ENCODE measurements at places on chromosomes 2 and 18.

DNA sequence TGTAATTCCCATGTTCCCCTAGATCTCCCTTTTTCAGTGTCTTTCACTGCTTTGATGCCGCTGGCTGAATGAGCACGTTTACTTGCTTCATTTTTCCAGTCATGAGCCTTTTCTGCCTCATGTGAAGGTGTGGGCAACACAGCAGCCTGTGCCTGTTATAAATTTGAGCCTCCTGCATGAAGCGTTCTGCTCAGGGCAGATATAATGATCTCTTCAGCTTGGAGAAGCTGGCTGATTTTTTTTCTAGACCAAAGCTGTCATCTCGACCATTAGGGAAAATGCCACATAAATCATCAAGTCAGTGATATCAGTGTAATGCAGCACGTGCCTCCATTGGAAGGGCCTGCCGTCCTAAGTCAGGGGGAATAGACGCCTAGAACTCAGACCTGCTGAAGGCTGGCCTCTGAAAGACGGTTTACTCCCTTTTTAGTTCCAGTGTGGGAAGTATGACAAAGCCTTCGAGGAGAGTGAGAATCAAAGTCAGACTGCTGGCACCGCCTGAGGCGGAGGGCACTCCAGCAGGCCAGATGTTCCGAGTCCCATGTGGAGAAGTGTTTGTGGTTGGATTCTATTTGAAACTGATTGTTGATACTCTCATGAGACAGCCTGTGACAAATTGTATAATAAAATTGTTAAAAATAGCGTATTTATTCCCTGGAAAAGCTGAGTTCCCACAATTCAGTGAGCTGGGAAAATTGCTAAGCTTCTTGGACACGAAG is 196.5 kb downstream of the MYO1B start:
- no peak for DNase-seq

- no peak for DNase-seq
These were observed 160.4 kb upstream of the CCDC195 start for GRCh38 chr2:224876522-224876921.

DNA sequence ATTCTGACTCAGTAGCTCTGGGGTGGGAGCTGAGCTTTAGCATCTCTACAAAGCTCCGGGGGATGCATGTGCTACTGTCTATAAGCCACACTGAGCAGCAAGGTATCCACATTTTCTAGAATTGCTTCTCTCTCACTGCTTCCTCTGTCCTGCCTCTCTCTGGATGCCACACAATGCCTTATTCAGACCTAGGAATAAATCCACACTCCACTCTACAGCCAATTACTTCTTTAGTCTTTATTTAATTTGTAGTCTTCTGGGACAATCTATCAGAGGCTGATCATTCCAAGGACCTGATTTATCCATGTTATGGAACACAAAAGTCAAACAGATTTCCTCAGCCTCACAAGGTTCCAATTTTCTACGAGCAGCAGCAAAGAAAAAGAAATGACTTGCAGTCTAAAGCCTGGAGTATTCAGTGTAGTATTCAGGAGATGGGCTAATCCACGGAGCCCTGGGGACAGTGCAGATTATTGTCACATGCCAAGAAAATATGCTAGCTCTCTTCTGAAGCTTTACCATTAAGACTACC is 4.4 kb downstream of the BCL2 start:
- DNase-seq: no peak

DNA sequence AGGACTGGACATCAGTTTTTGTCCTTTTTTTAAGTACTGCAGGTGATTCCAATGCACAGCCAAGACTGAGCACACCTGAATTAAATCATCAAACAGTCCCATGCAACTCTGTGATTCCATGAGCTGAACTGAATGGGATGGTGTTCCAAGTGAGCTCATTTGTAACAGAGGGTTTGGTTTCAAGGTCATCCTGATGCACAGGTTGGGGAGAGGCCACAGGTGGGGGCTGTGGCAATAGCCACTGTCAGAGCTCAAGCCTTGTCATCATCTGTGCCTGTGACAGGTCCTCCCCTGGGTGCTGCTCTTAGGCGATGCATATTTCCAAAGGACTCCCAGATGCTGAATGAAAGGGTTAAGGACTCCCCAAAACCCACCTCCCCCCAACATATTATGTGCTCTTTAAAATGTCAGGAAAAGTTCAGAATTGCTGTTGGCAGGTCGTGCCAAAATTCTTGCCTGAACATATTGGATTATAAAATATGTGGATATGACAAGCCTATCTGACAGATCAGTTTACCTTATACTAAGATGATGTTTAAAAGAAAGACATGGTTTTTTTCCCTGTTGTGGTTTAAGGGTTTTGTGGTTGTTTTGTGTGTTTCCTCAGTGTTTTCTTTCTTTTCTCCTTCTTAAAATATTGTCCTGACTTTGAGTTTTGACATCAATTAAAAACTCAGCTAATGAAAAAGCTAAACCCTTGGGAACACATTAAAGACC is 263.5 kb upstream of the SIX2 start:
- no peak for DNase-seq

- DNase-seq: no peak
These were observed 598.4 kb downstream of the FBXO15 start for GRCh38 chr18:73549236-73549635.

DNA sequence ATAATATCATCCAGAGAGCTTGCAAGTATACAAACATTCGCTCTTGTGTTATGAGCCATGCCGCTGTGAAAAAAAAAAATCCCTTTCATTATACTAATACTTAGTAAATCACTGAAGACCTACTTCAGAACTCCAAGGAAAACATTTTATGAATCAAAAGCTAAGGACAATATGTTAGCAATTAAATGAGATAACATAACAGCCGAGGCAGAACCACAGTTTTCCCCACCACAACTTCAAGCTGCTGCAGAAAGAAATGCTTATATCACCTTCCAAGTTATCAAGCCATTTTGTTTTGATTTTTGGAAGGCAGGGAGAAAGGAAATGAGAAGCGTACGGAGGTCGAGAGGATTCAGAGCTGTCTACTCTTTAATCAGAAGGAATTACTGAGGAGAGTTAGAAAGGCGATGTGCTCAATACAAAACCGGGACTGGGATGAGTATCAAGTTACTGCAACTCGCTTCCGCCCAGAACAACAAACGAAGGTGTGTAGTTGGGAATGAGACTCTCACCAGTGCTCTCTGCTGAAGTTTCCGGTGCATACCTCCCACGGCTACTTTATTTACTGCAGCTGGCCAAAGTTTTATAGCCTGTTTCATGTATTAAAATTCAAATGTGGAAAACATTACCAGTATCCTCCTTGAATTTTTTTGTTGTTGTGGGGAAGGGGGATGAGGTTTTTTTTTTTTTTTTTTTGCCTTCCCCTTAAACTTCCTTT is 292.2 kb upstream of the CCDC68 start:
- peak; percentile 67 for DNase-seq

DNA sequence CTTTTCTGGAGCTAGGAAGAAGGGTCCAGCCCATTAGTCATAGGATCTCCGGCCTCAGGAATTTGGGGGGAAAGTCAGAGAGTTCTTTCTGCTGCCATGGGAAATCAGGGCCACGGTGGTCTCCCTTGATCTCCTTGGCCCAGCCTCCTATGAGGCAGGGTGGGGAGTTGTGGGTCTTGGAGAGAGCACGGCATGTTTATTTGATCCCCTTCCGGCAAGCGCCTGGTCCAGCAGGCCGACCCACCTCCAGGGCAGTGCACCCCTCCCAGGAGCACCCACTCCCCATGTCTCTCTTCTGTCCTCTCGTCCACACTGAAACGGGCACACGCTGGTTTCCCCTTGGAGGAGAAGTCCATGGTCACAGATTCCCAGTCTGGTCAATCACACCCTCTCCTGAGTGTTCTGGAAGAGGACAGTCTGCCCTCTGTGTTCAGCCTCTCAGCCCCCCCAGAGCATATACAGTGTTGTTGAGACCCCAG is 464.6 kb upstream of the HS6ST1 start:
- no peak for DNase-seq

DNA sequence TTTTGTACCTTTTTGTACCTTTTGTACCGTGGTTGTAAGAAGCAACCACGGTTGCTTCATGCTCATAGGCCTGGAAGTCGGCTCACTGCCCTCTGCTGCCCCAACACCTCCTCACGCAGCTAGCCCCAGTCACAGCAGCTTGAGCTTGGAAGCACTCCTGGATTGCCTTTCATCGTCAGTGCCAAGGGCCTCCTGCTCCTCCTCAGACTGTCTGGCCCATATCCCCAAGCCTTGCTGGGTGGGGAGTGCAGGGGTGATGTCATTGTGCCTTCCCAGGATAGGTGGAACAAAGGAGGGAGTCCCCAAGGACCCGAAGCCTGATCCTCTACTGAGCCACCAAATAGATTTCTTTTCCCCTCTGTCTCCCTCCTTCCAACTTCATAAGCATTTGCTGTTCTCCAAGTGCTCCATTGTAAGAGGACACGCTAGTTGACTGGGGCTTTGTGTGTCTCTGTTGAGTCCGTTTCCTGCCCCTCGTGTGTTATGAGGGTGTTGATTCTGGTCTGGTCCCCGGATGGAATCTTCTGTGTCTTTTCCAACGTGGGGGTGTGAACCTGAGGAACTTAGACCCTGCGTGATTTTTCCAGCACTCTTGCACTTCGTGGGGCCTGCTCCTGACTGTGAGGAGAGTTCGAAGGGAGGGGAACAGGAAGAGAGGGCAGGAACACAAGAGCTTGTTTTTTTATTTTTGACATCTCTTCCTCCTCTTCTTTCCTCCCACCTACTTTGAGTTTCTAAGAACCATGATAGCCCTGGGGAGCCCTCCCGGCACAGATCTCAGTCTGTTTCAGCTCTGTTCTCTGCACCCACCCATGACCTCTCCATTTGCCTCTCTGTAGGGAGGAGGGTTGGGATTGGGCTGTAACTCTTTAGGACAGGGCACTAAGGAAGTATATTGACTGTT is 127.2 kb upstream of the EML6 start:
- no peak for DNase-seq

DNA sequence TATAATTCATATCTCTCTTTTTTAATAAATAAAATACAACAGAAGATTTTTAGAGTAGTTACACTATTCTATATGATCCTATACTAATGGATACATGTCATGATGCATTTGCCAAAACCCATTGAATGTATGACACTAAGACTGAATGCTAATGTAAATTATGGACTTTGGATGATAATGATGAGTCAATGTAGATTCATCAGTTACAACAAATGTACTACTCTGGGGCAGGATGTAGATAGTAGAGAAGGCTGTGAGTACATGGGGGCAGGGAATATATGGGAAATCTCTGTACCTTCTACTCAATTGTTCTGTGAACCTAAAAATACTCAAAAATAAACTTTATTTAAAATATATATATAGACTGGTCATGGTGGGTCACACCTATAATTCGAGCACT is 45.6 kb upstream of the NEDD4L start:
- no peak for DNase-seq

DNA sequence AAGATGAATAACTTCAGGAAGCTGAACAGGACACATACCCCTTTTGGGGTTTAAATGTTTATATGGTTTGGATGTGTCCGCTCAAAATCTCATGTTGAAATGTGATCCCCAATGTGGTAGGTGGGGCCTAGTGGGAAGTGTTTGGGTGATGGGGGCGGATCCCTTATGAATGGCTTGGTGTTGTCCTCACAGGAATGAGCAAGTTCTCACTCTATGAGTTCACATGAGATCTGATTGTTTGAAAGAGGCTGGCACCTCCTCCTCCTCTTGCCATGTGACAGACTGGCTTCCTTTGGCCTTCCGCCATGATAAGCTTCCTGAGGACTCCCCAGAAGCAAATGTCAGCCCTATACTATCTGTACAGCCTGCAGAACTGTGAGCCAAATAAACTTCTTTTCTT is 88.6 kb upstream of the ZNF532 start:
- DNase-seq: no peak

- no peak for DNase-seq
These were observed 165.2 kb downstream of the DYSF start for GRCh38 chr2:71618327-71619113.

DNA sequence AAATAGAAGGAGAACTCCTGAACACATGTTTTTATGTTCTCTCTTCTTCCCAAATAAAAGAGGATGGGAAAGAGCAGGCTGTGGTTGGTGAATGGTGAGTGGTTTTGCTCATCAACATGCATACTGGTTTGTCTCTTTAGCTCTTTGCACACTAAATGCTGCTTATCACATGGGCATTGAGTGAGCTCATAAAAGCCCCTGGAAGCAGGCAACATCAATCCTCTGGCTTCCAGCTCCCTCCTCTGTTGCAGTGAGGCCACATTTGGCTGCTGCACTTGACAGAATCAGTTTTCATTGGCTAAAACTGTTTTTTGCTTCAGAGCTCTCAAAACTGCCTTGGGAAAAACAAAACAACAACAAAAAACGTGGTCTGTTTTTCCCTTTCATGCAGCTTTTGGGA is 1308.2 kb upstream of the NRXN1 start:
- no peak for DNase-seq

- DNase-seq: no peak
These were observed 31.5 kb upstream of the PGAP1 start for GRCh38 chr2:196957881-196958525.

DNA sequence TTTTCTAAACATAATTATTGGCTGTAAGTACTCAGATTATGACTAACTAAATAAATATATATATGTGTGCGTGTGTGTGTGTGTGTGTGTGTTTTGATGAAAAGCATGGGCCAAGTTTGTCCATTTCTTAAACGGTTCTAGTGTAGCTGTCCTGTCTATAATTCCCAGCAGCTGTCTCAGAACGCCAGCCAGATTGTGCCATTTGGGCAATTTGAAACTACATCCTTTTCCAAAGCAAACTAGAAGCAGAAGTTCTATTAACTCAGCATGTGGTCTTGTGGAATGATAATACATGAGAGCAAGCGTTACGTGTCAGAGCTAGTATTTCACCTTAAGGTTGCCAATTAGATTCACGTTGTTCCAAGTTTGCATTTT is 1.7 kb downstream of the ARHGAP28 start:
- DNase-seq: no peak

GRCh38 chr2:88049622-88050021 is 6.0 kb downstream of the KRCC1 start:
- DNase-seq: no peak

DNA sequence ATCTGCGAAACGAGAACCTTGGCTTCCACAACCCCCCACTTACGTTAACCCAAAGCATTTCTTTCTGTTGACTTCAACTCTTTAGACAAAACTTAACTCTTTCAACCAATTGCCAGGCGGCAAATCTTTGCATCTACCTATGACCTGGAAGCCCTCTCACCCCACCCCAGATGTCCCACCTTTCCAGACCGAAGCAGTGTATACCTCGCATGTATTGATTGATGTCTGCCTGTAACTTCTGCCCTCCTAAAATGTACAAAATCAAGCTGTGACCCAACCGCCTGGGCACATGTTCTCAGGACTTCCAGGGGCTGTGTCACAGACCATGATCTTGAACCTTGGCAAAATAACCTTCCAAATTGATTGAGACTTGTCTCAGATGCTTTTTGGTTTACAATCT is 12.3 kb downstream of the AQP12B start:
- no peak for DNase-seq

- DNase-seq: no peak
These were observed 46.1 kb downstream of the SDC1 start for GRCh38 chr2:20178666-20179465.

GRCh38 chr2:172449911-172450550 is 22.6 kb downstream of the ITGA6 start:
- DNase-seq: no peak

DNA sequence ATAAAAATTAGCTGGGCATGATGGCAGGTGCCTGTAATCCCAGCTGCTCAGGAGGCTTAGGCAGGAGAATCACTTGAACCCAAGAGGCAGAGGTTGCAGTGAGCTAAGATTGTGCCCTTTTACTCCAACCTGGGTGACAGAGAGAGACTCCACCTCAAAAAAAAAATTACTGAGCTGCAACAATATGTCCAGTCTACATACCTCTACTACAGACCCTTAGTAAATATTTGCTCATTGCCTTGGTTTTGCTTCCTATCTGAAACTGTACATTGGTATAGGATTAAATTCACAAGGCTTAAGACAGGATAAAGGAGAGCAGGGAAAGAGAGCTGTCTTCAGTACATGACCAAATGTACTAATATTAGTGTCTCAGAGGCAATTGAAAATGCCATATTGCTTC is 8.1 kb upstream of the MGAT4A start:
- DNase-seq: no peak

All from left kidney (tissue), 8 donors.